ENCODE measurements at places on chromosomes 3 and 15.

DNA sequence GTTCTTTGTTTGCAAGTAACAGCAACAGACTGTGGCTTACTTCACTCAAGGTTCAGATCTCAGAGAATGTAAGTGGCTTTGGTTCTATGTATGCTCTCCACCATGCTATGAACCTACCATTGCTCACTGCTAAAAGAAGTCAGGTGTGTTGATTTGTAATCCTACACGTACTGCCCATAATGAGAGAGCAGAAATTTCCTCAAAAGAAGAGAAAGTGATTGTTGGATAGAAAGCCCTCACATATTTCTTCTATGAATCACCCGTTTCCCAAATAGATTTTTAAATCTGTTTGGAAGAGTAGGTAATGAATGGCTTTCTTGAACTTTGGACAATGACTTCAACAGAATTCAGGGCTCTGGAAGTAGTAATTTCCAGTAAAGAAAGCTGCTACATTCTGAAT lies 565.4 kb downstream of the ROBO2 start:
- DNase-seq = no peak

DNA sequence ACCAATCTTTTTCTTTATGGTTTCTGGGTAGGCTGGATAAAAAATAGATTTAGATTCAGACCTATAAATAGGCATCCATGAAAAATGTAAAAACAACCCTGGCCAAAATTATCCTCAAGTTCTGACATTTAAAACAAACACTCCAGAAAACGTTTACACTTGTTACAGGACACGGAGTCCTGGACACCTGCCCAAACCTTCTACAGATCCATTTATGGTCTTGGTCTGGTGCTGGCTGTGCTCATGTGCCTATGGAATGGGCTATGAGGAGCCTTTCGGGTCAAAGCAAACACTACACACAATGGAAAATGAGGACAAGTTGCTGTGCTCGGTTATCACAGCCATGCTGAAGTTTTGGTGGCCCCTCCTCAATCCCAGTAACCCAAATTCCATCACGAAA lies 108.1 kb downstream of the PDZRN3 start:
- DNase-seq = no peak

- peak; percentile 79 for DNase-seq
Observed at GRCh38 chr3:134754768-134755559, 40.1 kb upstream of the EPHB1 start.

GRCh38 chr3:143812481-143812880 lies 35.8 kb downstream of the SLC9A9 start:
- no peak for DNase-seq

DNA sequence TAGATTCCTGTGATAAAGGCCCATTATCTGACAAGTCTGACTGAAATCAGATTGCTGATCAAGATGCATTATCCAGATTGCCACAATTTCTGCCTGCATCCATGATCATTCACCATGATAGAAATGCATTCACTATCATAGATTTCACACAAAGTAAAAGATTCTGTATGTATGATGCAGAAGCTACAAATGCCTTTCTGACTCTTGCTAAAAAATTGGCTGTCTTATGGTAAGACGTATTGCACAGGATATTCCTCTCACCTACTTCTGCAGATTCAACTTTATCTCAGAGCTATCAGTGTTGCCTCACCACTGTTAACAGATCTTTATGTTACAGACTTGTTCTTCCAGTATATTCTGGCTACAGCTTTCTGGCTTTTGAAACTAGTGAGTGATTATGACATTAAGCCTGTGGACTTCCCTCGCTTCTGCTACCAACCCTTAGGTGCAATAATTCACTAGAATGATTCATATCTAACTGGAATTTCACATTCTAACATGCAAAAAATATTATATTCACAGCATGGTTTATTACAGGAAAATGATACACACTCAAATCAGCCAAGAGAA lies 955.3 kb downstream of the EPHA3 start:
- no peak for DNase-seq

DNA sequence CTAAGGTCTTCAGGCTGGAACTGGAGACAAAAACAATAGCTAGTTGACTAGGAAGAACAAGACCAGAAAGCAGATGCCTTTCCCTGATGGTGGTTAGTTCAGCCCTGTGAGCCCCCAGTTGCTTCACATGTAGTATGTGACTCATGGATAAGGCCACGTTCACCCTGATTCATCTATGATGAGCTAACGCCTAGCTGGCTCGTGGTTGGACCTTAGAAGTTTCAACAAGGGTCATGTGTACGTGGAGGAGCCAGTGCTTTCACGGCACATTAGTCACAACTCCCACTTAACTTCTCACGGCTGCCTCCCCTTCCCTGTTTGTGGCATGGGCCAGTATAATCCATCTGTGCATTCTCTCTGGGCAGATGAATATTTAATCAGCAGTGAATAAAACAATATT lies 20.6 kb downstream of the COL8A1 start:
- DNase-seq = no peak

DNA sequence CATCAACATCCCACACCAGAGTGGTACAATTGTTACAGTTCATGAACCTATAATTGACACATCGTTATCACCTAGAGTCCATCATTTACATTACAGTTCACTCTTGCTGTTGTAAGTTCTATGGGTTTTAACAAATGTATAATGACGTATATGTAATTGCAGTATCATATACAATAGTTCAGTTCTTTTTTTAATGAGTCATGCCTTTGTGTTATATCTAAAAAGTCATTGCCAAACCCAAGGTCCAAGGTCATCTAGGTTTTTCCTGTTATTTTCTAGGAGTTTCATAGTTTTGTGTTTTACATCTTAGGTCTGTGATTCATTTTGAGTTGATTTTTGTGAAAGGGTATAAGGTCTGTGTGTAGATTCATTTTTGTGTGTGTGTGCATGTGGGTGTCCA lies 160.9 kb upstream of the GALNT15 start:
- no peak for DNase-seq

DNA sequence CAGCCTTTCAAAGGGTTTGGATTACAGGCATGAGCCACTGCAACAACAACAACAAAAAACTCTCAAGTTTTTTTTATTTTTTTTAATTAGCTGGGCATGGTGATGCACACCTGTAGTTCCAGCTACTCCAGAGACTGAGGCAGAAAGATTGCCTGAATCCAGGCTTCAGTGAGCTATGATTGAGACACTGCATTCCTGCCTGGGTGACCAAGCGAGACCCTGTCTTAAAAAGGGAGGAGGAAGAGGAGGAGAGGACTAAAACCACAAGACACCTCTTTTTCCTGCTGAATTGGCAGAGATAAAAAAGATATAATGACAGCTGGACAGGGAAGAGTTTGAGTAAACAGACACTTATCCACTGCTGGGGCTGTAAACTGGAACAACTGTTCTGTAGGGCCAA lies 22.7 kb upstream of the CHRNB4 start:
- DNase-seq = no peak

DNA sequence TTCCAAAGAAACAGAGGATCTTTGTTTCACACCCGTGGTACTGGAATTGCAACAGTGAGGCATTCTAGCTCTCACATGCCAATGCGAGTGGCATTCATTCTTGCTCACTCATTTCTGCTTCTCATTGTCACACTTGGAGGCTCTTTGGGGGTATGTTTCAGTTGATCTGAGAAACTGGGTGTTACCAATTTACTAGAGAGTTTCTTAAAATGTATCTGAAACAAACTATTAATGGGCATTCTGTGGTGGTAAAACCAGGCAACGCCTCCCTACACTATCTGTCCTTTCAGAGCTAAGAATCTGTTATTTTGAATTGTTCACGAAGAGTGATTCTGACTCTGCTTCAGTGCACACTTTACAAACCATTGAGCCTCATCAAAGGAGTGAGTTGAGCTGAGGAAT lies 140.6 kb upstream of the BHLHE40 start:
- no peak for DNase-seq

GRCh38 chr3:143408771-143409170 lies 289.2 kb downstream of the CHST2 start:
- DNase-seq = no peak

DNA sequence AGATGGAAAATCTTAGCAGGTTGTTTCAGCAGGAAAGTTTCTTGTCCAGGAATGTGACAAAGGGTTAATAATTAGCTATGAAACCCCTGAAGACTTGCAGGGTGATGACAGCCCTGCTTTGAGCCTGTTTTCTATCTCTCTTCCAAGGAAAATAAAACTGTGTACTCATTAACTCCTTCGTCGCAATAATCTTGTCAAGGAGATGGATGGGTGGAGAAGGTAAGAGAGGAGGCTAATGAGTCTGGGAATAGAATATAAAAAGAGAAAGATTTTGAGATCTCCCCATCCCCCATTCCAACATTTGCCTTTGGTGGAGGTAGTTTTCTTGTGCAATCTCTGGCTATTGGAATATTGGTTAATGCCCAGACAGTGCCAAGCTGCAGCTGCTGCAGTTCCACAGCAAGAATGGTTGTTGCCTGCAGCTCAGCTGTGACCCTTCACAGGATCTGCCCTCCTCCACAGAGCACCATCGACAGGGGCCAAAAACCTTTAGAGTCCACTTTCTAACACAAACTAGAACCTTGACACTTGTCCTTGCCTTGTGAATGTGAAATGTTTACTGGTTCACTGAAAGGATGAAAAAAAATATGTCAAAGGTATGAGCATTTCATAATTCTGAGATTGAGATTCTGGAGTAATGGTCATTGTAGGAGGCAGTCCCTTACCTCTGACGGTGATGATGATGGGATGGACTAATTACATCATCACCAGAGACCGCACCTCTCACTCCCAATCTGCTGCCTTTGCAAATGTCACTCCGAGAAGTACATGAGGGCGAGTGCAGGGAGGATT lies 4.2 kb upstream of the LRIG1 start:
- DNase-seq = no peak

DNA sequence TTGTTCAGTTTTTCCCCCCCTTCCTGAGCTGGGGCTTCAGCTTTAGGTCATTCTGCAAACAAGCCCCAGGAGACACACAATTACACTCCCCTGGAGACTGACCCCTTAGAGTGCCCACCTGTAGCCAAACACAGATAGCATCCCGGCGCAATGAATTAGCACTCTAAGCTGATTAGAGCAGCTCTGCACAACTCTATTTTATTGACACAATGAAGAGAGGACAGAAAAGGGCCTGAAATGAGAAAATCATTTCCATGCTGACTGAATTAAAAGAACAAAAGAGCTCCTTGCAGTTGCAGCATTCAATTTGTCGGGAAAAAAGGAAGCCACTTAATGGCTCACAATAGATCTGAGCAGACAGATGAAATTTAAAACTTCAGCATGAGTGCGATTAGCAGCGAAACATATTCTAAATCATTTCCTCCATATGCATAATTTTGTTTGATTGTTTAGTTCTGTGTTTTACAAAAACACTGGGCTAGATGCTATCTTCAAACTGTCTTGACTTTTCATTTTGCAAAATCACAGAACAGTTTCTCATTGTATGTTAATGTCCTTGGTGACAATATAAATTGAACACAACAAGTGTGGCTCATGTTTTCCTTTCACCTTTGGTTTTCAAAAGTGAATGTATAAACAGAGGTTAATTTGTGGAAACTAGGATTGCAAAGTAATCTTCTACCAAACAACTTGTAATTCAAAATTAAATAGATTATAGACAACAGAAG lies 308.6 kb downstream of the MECOM start:
- no peak for DNase-seq

GRCh38 chr3:4224331-4224730 lies 78.8 kb upstream of the SETMAR start:
- no peak for DNase-seq

DNA sequence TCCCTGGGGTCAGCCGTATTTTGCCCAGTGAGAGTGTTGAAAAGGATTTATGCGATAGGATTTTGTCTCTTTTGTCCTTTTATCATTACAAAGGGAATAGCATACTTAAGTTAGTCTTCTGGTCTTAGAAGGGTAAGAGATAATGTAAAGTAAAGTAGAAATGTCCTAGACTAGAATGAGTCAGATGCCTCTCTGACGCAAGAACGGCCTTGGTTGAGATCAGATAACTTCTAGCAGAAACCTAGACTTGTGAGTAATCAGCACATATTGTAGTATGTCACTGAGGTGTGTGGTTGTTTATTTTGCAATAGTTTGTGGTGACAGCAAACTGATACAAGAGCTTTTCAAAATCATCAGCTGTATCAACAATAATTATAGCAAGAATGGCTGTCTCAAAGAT lies 866.1 kb downstream of the NSUN3 start:
- DNase-seq = no peak

GRCh38 chr3:65685621-65686235 lies 353.0 kb downstream of the MAGI1 start:
- no peak for DNase-seq

GRCh38 chr15:55343168-55343567 lies 24.1 kb downstream of the PIGB start:
- DNase-seq = no peak

- no peak for DNase-seq
Observed at GRCh38 chr3:134675726-134676256, 25.0 kb upstream of the KY start.

DNA sequence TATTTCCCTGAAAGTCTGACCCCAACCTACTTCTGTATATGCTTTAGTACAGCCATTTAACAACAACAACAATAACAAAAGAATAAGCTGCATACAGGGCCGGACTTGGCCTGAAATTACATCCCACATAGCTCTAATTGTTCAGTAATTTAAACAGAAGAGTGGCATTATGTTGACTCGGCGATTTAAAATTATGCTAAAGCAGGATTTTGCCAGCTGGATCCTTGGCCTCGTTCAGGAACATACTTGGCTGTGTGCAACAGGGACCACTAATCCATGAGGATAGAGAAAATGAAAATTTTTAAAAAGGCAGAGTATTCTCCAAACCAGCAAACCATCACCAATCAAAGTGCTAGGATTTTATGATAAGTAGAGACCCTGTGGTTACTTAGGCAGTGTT lies 433.1 kb upstream of the RBMS3 start:
- DNase-seq = no peak

DNA sequence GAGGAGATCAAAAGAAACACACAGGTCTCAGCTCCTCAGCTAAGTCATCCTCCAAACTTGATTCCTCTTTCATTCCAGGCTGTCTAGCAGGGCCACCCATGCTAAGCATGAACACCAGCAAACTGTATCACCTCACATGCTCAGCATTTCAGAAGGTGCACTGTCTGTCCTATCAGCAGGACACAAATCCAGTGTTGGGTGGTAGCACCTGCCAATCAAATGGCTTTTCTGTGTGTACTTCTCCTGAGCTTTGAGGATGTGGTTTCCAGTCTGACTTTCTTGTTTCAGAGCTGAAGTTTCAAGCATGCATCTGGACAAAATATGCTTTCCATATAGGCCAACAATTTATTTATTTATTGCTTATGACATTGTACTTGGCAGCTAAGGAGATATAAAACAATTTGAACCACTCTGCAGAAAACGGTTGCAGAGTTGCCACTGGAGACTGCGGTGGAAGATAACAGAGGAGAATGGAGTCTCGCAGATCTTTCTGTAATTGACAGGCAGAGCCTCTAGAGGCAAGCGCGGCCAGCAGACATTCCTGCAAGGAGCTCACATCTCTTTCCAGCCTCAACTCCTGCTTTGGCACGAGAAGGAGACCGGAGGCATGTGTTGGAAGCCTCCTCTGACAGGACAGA lies 167.1 kb upstream of the WNT5A start:
- no peak for DNase-seq

DNA sequence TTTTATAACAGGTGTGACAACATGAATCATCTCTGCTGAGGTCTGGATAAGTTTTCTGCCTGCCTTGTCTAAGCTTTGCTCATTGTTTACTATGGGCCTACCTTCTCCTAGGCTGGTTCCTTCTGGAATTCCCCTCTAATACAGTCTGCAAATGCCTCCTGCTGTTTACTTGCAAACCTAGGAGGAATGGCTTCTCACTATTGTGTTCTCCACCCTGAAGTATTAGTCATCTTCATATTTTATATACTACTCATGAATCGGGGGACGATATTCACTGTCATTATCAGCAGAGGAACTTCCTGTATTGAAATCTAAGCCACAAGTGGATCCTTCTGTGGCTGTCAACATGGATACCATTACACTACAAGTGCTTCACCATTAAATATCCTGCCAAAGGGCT lies 154.8 kb downstream of the PLCL2 start:
- DNase-seq = peak; percentile 17
